Activated T-cell treated with anti-CD3 and anti-CD28 coated beads for 24 hours (primary cell): ENCODE measurements at places on chromosomes 16 and 17.

GRCh38 chr16:70432356-70432722 is 6.6 kb downstream of the ST3GAL2 start:
- DNase-seq, result no peak

DNA sequence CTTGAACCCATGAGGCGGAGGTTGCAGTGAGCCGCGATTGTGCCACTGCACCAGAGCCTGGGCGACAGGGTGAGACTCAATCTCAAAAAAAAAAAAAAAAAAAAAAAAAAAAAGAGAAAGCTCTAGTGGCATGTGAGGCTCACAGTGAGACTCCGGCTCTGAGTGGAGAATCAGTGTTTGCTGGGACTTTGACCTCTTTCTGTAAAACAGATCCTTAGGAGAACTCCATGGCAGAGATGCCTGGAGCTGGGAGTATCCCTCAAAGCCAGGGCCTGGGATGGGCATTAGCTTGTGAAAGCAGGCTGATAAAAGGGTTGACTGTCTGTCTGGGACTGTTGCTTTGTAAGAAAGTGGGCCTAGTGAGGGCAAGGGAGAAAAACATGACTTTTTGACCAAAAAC is 46.4 kb downstream of the ZNF207 start:
- no peak for DNase-seq

DNA sequence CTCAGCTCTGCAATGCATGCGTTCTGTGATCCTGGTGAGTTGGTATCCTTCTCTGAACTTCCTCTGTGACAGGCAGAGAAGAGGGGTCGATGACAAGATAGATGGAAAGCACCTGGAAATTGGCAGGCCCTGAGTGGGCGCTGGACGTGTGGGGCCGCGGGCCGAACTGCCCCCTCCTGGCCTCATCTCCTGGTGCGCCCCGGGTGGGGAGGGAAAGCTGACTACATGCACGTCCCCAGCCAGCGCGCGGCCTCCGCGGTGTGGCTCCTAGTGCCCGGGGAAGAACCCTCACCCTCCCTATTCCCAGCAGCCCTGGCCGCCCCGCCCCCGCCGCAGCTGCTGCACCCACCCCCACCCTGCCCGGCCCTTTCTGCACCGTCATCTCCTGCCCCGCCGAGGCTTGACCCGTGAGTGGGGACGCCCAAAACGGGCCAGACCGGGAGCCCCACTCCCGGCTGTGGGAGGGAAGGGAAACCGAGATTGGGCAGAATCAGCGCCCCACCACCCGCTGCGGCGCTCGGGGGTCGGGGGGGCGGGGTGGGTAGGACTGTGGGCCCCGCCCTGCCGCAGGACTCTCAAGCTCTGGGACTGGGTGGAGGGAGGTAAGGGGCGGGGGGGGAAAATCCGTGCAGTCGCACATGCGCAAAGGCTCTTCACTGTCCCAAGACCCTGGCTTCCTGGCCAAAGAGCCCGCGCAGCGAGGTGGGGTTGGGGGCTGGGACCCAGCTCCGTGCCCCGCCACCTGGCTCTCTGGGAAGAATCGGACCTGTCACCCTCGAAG is at the start of gene NOL3:
Gene NOL3 (plus strand): TSS at position 371 of the 781 bp plus-strand sequence.
- DNase-seq, result no peak

- DNase-seq, result no peak
Measured at GRCh38 chr17:9763643-9764042, 27.7 kb downstream of the DHRS7C start.

GRCh38 chr16:57846078-57846697 is 43.9 kb upstream of the KIFC3 start:
- DNase-seq, result no peak

DNA sequence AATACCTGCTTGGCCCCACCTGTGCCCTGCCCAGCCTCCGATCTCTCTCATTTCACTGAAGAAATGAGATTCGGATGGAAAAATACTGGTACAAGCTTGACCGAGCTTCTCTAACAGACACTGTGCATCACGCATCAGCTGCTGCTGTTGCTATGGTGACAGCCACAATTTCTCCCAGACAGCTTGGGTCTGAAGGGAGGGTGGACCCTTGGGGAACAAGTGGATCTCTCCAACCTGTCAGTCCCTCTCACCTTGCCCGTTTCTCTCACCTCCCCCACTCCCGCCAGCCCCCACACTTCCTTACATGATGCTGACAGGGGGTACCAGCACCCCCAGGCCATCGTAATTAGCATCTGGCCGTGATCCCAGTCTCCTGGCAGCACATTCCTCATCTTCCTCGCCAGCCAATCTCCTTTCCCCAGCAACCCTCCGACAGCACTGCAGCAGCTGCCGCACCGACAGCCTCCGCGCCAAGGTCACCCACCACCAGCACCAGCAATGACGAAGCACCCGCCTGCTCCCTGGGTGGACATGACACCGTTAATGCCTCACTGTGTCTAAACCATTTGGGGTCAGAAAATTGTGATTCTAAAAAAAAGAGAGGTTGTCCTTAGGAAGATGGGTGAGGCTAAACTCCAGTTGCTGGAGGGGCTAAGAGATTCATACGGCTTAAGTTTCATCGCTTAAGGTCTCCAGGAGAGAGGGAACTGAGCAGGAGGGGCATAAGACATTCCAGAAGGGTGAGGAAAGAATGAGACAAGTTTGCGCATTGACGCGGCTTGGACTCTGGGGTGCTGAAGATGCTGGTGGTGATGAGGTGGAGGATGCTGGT is 58.6 kb upstream of the TNRC6A start:
- DNase-seq, result no peak

DNA sequence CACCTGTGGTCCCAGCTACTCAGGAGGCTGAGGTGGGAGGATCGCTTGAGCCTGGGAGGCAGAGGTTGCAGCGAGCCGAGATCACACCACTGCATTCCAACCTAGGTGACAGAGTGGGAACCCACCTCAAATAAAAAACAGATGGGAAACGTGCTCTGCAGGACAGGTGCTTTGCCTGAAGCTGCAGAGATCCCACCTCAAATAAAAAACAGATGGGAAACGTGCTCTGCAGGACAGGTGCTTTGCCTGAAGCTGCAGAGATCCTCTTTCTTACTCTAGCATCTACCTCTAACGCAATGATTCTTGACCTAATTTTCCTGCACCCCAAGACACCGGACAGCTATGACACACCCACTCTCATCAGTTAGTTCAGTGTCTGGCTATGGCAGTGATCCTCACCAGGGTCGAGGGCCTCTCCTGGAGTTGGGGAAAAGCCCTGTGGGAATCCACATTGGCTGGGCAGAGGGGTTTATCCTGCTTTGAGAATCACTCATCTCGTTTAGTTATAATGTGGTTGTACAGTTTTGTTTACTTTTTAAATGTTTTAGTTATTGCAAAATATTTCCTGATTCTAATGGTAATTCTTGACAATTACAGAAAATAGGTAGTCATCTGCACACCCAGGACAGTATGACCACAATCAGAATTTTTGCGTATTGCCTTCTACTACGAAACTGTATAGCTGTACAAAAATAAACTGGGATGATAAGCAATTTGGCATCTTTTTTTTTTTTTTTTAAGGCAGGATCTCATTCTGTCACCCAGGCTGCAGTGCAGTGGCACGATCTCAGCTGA is 11.4 kb downstream of the VPS53 start:
- no peak for DNase-seq

- DNase-seq, result no peak
Measured at GRCh38 chr17:73105431-73105830, 12.9 kb upstream of the SLC39A11 start.
